ENCODE measurements at places on chromosomes 3 and 15.

- DNase-seq: no peak
These were observed 30.7 kb upstream of the PPM1L start for GRCh38 chr3:160725338-160725737.

GRCh38 chr3:37752649-37753025, 109.0 kb upstream of the CTDSPL start:
- DNase-seq: no peak

DNA sequence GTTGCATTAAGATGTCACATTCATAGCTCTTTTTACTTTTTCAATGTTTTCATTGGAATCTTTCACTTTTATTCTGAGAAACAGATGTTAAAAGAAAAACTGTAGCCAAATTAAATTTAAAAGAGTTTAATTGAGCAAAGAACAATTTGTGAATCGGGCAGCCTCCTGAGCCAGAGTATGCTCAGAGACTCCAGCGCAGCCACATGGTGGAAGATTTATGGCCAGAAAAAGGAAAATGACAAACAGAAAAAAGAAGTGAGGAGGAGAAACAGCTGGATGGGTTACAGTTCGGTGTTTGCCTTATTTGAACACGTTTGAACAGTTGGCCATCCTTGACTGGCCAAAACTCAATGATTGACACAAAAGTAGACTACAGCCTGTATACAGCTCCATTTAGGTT, 33.8 kb upstream of the RAB11A start:
- DNase-seq: no peak

- no peak for DNase-seq
These were observed 54.1 kb upstream of the ATP2C1 start for GRCh38 chr3:130839813-130840212.

DNA sequence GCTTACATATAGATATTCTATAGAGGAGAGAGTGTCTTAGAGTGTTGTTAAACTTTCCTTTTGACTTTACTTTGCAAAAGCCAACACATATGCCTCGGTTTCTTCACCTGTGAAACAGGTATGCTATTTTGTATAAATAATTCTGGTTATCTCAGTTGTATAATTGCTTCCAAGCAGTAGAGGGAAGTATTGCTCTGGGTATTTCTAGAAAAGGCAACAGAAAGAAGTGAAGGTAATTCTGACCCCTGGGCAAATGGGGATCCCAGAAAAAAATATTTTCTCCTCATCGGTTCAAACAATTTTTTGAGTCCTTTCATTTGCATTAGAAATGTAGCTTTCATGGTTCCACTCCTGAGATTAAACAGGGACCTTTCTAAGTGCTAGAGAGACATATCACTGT, 216.5 kb upstream of the SEMA6D start:
- no peak for DNase-seq

DNA sequence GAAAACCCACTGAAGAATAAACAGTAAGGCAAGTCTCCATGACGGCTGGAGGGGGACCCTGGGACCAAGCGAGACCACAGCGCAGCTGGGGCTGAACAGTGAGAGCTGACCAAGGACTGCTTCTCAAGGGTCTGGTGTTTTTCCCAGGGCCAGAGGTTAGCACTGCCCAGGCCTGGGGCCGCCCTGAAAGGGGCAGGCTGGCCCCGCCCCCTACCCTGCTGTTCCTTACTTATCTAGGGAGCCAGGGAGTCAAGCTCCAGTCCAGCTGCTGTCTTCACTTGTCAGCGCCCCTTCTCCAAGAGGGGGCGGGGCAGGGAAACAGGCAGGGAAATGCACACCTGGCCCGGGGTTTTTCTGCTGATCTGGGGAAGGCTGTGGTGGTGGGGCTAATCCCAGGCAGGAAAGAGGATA, 51.6 kb upstream of the HACD2 start:
- peak; percentile 59 for DNase-seq

DNA sequence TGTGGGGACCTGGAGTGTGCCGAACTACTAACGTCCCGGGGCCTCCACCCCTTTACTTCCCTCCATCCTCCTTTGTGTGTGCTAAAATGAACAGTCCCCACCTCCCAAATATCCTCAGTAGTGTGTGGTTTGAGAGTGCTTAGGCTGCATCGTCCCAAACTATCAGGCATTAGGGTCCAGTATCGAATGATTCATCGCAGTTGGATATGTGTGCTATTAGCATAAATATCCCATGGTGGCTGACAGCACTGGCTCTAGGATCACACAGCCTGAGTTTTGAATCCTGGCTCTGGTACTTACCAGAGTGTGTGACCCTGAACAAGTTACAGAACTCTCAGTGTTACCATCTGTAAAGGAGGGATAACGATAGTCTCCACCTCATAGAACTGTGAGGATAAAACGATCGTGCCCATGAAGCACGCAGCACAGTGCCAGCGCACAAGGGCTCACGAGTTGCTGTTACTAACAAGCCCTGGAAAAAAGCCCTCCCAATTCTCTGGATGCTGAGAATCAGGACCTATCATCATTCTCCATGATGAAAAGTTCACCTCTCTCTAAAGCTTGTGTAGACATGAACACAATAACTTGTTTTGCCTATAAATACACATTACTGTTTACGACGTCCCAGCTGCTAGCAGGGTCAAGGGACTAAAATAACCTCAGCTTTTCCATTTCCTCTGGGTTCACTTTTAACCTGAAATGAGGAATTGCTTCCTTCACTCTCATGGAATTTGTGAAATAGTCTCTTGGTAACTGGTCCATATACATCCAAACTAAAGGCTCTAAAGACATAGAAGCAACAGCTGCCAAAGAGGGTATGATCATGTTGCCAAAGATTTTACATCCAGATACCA, 51.0 kb downstream of the VGLL4 start:
- no peak for DNase-seq

- no peak for DNase-seq
These were observed 168.5 kb downstream of the FAM43A start for GRCh38 chr3:194854206-194854605.

DNA sequence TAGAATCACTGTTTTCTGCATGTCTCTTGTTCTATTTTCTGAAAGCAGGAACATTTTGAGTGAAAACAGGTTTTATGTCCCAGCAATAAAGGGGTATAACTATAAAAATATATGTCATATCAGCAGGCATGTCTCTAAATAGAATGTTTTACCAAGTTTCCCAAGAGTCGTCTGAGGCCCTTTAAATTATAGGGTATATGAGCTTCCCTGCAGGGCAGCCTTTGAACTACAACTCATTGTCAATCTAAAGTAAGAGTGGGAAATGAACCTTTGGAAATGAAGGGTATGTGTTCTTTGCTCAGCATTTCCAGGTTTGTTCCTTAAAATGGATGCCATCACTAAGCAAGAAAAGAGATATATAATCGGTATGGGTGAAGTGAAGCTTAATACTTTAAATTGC, 138.6 kb downstream of the LSAMP start:
- DNase-seq: no peak

DNA sequence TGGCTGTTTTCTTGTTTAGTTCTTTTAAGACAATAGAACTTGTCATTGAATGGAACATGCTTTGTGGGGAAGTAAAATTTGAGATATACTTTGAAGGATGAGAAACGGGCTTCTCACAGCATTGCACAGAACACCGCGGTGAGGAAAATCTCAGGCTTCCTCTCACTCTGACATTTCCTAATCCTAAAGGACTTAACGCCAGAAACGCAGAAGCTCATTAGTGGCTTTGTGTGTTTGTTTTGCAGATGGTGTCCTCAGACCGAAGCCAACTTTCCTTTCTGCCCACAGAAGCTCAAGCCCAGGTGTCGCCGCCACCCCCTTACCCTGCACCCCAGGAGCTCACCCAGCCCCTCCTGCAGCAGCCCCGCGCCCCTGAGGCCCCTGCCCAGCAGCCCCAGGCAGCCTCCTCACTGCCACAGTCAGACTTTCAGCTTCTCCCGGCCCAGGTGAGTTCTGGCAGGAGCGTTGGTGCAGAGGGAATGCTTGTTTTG, 78.9 kb upstream of the BLM start:
- peak; percentile 56 for DNase-seq

GRCh38 chr15:91737151-91737818, 116.2 kb upstream of the SLCO3A1 start:
- no peak for DNase-seq

- no peak for DNase-seq
These were observed 29.4 kb upstream of the AP3B2 start for GRCh38 chr15:82739086-82739485.

- no peak for DNase-seq
These were observed at the start of gene TM4SF1 for GRCh38 chr3:149377408-149378364. Gene TM4SF1, minus strand, starts transcription at chr3:149377649. Its CDS starts 102 bp downstream, at chr3:149377547.

GRCh38 chr15:97592778-97593177, 367.7 kb upstream of the ARRDC4 start:
- no peak for DNase-seq

DNA sequence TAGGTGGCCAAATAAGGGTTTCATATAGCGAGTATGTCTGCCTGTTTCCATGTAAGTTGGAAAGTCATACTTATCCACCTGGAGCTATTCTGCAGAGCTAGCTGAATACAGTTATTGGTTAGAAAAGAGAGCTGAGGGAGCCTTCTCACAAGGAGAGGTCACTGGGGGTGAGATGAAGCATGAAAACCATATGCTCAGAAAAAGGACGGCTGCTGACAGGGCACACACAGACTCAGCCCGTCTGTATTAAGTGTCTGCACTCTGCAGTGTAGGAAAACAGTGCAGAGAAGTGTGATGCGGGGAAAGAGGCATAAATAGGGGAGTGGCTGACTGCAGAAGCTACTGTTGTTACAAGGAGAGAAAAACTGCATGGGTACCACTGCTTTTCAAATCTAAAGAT, 58.2 kb downstream of the C3orf70 start:
- no peak for DNase-seq

- no peak for DNase-seq
These were observed 3.4 kb downstream of the PIGZ start for GRCh38 chr3:196965112-196965803.

- DNase-seq: no peak
These were observed 27.8 kb upstream of the ITPKA start for GRCh38 chr15:41465822-41466421.
